ENCODE measurements at places on chromosomes 5 and 9.

DNA sequence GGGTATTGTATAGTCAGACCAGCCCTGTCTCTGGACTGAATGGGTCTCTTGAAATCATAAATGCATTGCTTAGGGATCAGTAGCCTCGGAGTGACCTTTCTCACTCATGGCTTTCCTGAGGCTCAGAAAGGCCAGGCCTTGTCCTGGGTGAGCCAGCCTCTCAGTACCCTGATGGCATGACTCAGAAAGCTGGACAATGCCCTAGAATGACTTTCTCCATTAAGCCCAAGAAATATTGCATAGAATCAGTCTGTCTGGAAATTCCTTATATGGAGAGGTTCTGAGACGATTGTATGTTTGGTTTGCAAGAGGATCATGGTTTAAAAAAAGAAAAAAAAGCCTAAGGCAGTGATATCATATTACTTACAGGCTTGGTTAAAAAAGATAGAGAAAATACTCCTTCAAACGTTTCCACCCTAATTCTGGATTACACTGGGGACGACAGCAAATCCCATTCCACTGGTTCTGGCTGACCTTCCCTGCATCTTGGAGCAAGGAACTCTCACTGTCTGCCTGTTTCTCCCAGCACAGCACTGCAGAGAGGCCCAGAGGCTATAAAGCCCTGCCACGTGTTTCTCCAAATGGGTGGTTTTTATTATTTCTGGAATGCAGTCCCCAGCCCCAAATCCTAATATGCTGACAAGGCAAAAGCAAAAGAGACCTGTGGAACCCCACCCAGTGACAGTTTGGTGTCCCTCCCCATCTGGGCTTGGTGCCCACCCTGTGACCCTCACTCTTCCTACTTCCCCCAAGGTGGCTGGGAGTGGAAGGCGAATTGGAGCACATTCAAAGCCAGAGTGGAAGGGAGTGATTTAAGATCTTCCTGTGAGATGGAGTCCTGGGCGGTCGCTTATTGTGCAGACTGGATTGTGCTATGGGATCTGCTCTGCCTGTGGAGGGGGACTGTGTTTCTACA lies 34.4 kb downstream of the MAP1B start:
- no peak for DNase-seq

GRCh38 chr5:83026516-83026915 lies 50.7 kb downstream of the TMEM167A start:
- no peak for DNase-seq

DNA sequence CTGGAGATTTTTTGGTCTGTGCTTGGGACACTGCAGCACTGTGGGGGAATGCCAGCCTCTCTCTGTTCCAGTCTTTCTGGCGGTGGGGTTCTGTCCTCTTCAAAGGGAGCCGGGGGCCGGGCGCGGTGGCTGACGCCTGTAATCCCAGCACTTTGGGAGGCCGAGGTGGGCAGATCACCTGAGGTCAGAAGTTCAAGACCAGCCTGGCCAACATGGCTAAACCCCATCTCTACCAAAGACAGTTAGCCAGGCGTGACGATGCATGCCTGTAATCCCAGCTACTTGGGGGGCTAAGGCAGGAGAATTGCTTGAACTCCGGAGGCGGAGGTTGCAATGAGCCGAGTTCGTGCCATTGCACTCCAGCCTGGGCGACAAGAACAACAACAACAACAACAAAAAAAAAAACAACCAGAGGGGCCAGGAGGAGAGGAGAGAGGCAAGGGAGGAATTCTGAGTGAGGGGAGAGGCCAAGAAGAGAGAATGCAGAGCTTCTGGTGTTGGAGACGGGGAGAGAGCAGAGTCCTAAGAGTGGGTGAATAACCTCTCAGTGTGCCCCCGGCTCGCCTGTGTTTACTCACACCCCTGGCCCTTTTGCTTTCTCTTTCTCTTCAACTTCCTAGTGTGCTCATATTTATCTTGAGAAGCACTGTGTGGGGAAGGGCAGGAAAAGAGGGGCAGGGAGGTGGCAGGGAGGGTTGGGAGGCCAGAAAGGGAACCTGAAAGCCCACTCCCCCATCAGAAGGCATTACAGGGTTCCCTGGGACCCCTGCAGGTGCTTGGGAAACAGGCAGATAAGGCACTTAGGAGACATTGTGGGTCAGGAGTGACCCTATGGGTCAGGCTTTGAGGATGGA lies 3.2 kb upstream of the SET start:
- DNase-seq, result no peak

DNA sequence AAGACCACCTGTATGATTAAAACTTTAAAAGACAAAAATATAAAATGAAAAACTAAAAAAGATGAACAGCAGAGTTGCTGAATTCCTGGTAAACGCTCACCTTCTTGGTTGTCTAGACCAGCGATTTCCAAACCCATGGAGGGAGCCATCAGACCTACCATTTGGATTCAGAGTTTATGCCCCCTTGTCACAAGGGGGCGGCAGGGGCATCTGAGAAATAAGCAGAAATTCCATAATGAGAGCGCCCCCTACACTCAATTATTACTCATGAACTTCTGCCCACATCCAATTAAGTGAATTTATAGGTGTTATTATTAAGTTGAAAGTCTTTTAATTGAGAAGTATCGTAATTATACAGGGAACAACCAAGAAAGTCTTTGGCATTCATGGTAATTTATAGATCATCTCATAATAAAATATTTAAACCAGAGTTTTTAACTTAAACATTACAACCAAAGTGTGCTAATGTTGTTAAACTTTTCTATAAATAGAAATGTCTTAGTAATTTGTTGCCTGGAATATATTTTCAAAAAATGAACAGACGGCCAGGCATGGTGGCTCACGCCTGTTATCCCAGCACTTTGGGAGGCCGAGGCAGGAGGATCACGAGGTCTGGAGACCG lies 35.2 kb upstream of the SPATA31C2 start:
- DNase-seq, result no peak

DNA sequence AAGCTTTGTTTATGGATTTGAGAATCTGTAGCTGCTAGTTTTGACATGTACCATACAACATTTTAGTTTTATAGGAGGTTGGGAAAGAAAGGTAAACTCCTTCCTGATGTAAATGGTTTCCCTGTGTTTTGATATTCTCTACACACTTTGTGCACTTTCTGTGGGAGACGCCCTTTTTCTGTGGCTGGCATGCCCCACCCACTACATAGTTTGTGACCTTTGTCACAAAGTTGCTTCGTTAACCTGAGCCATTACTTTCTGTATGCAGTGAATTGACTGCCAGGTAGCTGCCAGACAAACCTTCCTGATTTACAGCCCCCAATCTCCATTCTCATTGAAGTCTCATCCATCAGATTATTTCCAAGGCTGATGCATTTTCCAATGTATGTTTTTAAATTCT lies 90.6 kb downstream of the NLN start:
- DNase-seq, result no peak

GRCh38 chr9:114619191-114619761 lies 8.2 kb downstream of the TMEM268 start:
- DNase-seq, result no peak

DNA sequence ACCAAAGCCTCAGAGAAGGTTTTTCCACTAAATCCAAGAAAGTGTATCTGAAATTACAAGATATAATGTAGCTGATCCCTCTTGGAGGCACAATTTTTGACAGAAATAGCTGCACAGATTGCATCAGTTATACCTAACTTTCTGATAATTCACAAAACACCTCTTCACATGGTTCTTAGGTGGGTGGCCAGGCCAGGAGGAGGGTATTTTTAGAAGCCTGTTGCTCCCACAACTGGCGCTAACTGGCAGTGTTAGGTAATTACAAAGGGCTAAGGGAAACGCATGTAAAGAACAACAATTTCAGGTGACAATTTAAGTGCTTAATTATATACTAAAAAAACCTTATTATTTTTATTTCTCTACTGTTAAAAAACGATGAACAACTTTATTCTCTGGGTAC lies 247.9 kb downstream of the BNC2 start:
- DNase-seq, result no peak

- DNase-seq, result no peak
Measured at GRCh38 chr9:38141746-38142591, 72.9 kb upstream of the SHB start.

GRCh38 chr5:180839935-180840334 lies 21.1 kb downstream of the ZFP62 start:
- DNase-seq, result no peak

GRCh38 chr5:90014420-90014819 lies 395.1 kb downstream of the CETN3 start:
- DNase-seq, result no peak

DNA sequence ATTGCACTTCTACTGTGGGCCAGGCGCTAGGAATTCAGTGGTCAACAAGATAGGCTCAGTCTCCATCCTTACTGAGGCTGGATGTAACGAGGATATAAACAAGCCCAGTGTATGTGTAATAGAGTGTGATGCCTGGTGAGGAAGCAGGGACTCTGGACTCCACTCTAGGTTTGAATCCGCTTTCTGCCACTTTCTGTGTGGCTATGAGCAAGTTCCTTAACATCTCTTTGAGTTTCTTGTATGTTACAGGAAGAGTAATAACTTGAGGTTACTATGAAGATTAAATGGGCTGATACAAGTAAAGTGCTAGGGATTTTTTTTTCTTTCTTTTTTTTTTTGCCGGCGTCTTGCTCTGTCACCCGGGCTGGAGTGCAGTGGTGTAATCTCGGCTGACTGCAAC lies 12.4 kb downstream of the DOCK2 start:
- no peak for DNase-seq

GRCh38 chr5:31757806-31758205 lies 118.9 kb downstream of the PDZD2 start:
- DNase-seq, result no peak

All from esophagus squamous epithelium (tissue), 5 donors.